GM04503 (cell line): ENCODE measurements at places on chromosomes 2 and 18.

DNA sequence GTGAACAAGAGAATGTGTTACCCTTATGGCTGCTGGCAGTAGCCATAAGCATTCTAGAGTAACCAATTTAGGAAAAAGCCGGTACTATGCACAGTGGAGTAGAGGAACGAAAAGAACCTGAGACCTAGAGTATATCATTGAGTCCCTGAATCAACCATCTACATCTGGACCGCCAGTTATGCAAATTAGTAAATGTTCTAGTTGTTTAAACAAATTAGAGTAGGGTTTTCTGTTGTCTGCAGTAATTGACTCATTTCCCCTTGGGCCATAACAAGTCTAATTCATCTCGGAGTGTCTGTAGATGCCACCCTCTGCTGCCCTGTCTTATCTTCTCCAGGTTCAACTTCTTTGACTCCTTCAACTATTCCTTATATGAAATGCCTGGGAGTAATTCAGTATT, 60.1 kb upstream of the CAPN13 start:
- DNase-seq, result no peak

GRCh38 chr2:185583058-185583816, 155.4 kb upstream of the FSIP2 start:
- DNase-seq, result no peak

DNA sequence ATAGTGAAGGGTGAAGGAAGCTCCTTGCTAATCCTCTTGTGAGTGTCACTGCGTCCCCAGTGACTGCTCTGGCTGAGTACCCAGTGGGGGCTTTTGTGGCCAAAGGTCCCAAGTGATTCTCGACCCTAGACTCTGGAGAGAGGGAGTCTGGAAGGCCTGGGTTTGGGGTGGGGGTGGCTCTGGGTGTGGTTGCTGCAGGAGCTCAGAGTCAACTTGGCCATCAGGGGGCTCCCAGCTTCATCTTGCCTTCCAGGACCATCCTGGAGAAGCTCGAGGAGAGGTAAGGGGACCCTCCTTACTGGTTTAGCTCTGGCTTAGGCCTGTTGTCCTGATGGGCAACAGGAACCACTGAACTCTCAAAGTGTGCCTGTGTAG, 592 bp downstream of the PSD4 start:
- DNase-seq, result no peak

- DNase-seq, result no peak
Observed at GRCh38 chr2:15704086-15704787, 112.6 kb downstream of the DDX1 start.

- DNase-seq, result no peak
Observed at GRCh38 chr2:212929116-212929515, 222.3 kb downstream of the IKZF2 start.

GRCh38 chr2:17611036-17611435, 70.5 kb downstream of the VSNL1 start:
- no peak for DNase-seq

DNA sequence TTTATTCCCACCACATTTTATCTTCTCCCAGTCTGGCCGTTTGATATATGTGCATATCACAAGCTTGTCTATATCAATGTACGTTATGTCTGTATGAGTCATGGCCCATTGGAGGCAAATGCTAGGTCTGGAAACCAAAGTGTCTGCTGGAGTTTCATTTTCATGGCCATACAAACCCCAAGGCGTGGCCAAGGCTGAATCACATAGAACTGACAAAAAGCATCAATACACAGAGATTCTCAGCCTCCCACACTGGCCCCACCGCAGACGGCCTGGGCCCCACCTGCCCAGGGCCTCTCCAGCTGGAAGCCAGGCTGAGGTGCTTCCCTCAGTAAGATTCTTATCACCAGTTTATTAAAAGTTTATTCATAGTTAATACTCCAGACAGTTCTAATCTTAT, 40.5 kb upstream of the SALL3 start:
- DNase-seq, result no peak

GRCh38 chr2:121694398-121695170, 42.1 kb downstream of the NIFK start:
- no peak for DNase-seq

DNA sequence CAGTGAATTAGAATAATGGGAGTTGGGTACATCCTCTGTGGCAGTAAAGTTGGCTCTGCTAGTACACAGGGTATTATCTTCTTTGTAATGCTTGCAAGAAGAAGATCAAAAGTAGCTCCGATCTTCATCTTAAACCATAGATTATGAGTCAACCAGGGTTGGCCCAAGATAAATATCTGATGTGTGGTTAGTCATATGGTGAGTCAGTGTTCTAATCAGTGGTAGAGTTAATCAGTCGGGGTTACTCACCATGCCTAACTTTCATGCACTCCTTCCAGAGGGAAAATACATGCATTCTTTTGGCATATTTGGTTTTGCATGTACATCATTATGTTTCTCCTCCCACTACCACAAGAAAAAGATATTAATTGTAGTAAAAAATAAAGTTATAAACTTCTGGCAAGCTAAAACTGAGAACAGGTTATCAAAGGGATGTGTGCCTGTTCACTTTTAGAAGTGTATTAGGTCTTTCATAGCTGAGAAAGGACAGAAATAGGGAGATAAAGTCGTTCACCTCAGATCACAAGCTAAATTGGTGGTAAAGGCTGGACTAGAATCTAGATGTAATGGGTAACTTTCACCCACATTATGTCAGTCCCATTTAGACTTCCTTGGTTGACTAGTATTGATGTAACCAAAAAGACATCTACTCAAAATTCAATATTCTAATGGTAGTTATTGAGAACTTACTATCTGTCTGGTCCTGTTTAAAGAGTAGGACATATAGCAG, 684.4 kb downstream of the IRS1 start:
- peak; percentile 90 for DNase-seq

- DNase-seq, result no peak
Observed at GRCh38 chr2:140275427-140275826, 1495.2 kb upstream of the NXPH2 start.
